Stimulated activated CD8-positive, alpha-beta memory T cell treated with anti-CD3 and anti-CD28 coated beads, Interleukin-15, amount 100 ng/mL, for 1 hour (primary cell): ENCODE measurements at places on chromosomes 3 and 15.

- no peak for DNase-seq
Measured at GRCh38 chr15:72967397-72967796, 84.9 kb upstream of the NEO1 start.

DNA sequence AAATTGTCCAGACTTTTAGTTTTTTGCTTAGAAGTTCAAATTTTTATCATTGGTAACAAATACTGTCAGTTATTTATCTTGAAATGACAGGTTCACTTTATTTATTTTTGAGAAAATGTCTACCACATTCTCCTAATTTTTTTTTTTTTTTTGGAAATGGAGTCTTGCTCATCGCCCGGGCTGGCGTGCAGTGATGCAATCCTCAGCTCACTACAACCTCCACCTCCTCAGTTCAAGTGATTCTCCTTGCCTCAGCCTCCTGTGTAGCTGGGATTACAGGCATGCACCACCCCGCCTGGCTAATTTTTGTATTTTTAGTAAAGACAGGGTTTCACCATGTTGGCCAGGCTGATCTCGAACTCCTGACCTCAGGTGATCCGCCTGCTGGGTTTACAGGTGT is 16.1 kb upstream of the EBLN2 start:
- DNase-seq, result no peak

GRCh38 chr15:82911458-82911857 is 41.1 kb downstream of the HOMER2 start:
- no peak for DNase-seq

GRCh38 chr3:128374746-128375445 is 91.8 kb downstream of the DNAJB8 start:
- no peak for DNase-seq
